ENCODE measurements at places on chromosomes 6 and 20.

DNA sequence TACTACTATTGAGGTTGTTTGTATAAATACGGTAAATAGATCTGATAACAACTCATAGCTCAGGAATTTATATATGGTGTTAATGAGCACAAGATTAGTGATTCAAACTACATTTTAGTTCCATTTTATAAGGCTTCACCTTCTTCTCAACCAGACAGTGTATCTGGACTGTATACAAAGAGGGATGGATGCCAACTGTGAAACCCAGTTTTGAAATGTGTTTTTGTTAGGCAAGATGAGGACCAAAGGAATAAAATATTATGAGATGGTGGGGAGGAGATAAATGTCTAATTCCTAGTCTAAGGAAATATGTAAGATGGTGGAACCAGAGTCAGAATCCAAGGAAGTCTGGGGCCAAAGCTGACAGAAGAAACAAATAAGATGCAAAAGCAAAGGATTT, 329.0 kb downstream of the GRIK2 start:
- H3K27ac ChIP-seq: no peak overlapping the region
- no peaks in the 10 kb centered on the region for H3K36me3 ChIP-seq
- no peak for DNase-seq
- H3K4me3 ChIP-seq: no peak overlapping the region

DNA sequence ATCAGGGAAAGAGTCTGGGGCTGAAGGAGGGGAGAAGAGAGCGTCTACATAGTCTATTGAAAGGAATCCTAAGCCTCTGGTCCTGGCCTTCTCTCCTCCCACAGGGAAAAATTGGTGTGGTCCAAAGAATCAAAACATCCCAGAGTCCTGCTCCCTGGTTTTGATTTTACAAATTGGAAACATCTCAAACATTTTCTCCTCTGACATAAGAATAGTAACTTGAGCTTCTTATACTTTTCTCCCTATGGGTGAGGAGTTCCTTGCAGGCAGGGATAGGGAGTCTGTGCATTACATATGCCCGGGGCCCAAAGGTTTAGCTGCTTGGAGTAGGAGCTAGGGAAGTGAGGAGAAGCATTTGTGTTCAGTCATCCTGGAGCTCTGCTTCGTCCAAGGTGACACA, 120.0 kb upstream of the GGTLC1 start:
- H3K27ac ChIP-seq: no peak overlapping the region
- no peaks in the 10 kb centered on the region for H3K27me3 ChIP-seq
- no peak overlapping the region for H3K4me3 ChIP-seq
- DNase-seq: no peak
- no peaks in the 10 kb centered on the region for H3K4me1 ChIP-seq

DNA sequence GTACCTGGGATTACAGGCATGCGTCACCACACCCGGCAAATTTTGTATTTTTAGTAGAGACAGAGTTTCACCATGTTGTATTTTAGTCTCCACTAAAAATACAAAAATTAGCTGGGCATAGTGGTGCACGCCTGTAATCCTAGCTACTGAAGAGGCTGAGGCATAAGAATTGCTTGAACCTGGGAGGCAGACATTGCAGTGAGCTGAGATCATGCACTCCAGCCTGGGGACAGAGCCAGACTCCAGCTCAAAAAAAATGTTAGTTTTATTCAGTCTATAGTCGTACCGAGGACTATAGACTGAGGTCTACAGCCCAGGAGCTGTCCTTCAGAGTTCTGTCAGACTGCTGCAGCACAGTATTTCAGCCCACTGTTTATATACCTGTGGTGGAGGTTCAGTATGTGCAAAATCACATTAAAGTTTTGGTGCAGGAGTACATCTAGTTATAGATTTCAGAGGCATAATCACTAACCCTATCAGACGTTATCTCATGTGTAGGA, 3.6 kb upstream of the CASP8AP2 start:
- no peak for DNase-seq
- H3K27me3 ChIP-seq: no peaks in the 10 kb centered on the region
- no peak overlapping the region for H3K4me3 ChIP-seq
- H3K4me1 ChIP-seq: peaks cover 17% of the 10 kb centered on the region

- no peaks in the 10 kb centered on the region for H3K36me3 ChIP-seq
- H3K27ac ChIP-seq: no peak overlapping the region
- H3K4me1 ChIP-seq: no peaks in the 10 kb centered on the region
- H3K27me3 ChIP-seq: no peaks in the 10 kb centered on the region
These were observed 48.1 kb upstream of the BMP2 start for GRCh38 chr20:6719369-6719721.

GRCh38 chr6:235763-236360, 56.4 kb upstream of the DUSP22 start:
- peak overlapping the region; percentile 71 for H3K27ac ChIP-seq
- peaks cover 11% of the 10 kb centered on the region for H3K4me1 ChIP-seq
- no peaks in the 10 kb centered on the region for H3K36me3 ChIP-seq
- no peaks in the 10 kb centered on the region for H3K27me3 ChIP-seq

DNA sequence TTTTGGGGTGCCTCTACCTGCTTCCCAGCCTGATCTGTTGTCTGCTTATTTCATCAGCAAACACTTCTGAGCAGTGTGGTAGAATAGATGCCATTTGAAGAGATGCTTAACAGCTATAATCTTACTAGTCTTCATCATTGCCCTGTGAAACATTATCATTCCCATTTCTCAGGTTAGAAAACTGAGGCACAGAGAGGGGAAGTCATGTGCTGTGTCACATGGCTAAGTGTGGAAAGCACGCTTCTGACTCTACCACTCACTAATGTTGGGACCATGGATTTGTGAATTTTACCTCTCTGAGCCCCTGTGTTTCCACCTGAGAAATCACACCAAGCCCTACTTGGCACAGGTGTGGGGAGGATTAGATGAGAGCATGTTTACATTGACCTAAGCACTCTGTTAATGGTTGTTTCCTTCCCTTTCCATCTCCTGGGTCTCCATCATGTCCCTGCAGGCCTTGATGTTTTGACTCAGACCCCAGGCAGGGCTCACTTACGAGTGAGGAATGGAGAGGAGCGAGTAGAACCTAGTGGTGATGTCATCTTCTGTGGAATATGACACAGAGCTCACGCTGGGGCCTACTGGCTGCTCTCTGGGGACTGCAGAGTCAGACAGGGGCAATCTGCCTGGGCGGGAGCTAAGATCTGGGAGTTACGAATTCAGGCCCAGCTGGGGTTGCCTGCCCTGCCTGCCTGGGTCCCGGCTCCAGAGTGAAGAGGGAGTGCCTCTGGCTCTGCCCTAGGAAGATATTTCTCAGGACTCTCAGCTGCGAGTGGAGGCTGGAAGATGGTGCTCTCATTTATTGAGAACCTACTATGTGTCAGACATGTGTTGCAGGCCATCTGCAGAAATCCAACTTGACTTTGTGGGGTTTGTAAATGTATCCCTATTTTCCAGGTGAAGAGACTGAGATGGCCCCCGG, 64.3 kb downstream of the CDH22 start:
- H3K36me3 ChIP-seq: no peaks in the 10 kb centered on the region
- H3K4me1 ChIP-seq: no peaks in the 10 kb centered on the region
- H3K4me3 ChIP-seq: no peak overlapping the region
- peaks cover 69% of the 10 kb centered on the region for H3K27me3 ChIP-seq
